ENCODE measurements at places on chromosomes 5 and 9.

DNA sequence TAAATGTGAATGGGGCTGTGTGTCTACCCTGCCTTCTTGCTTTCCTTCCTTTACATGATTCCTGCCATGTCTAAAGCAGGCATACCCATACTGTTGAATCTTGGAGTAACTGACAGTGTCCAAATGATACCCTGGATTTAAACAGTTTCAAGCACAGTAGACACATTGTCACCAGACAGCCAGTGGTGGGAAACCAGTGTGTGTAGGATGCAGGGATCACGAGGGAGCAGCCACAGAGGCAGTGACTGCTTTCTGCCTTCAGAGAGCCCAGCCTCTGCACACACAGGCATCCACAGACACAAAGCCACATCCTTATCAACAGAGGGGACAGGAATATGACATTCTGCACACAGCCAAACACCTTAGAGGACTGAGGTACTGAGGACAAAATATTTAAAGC, 184.2 kb upstream of the TBCA start:
- DNase-seq: no peak

DNA sequence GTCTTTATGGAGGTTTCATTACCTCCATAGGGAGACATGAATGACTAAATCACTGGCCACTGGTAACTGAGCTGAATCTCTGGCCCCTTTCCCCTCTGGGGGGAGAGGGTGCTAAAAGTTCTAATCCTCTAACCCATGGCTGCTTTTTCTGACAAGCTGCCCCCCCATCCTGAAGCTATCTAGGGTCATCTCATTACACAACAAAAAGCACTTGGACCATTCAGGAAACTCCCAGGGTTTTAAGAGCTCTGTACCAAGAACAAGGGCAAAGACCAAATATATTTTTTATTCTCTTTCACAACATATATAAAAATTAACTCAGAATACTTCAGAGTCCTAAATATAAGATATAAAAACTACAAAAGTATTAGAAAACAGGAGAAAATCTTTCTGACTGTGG, 14.3 kb downstream of the AUH start:
- no peak for DNase-seq

DNA sequence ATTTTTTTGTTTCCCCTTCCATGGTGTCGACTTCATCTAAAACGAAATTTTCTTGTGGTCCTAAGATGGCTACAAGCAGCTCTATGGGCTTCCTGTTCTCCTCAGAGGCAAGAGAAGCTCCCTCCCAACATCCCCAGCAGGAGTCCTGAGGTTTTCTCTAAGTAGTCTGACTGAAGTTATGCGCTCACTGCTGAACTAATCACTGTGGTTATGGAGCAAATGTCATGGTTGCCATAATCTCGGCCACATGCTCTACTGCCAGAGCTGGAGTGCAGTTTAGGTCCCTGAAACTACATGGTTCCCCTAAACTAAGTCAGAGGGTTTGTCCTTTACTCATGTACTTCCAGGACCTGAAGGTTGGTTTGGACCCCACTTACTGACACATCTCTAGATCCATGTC, 68.0 kb upstream of the MAMDC2 start:
- no peak for DNase-seq

GRCh38 chr9:133359399-133360175, 3.2 kb downstream of the SURF2 start:
- peak; percentile 37 for DNase-seq

GRCh38 chr5:179044765-179045164, 15.4 kb upstream of the ZNF354C start:
- DNase-seq: no peak

DNA sequence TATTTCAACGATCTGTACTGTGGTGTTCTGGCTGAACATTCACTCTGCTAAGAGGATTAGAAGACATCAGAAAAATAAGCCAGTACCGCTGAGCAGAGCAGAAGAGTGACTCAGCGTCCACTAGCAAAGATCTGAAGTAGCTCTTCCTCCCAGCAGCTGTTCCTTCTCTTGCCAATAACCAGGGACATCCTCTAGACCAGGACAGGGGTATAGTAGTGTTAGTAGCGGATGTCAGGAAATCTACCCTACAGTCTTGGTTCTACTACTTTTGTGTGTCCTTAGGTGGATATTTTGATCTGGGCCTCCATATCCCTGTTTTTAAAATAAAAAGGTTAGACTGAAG, 103.6 kb downstream of the TSSK1B start:
- no peak for DNase-seq

GRCh38 chr5:168801567-168801966, 222.4 kb upstream of the PANK3 start:
- DNase-seq: no peak

DNA sequence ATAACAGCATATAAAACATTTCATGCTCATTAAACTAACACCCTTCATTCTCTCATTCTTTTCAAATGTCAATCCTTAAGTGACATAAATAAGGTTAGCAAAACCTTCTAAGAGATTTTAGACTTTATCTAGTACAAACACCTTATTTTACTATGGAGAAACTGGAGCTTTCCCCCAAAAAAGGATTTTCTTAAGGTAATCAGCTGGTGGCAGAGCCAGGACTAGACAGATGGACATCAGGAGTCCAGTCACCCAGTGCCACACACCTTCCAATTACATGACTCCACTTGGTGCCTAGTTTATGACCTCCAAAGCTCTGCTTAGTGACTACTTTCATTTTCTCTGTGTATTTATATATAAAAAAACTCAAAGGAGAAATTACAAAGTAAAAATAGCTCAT, 70.2 kb downstream of the HTR4 start:
- DNase-seq: no peak

DNA sequence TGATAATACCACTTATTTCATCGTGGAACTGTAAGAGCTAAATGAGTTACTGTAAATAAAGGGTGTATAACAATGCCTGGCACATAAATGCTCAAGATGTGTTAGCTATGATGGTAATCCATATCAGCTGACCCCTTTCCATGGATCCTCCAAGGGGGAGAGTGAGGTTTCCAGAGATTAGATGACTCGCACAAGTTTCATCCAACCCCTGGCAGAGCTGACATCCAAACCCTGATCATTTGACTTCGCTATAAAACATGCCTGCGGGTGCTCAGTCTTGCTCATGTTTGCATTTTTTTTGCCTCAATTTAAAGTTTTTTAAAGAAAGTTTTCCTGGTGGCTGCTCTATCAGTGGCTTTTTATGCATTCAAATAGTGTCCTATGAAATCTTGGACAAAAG, 145.7 kb upstream of the SMIM23 start:
- no peak for DNase-seq

DNA sequence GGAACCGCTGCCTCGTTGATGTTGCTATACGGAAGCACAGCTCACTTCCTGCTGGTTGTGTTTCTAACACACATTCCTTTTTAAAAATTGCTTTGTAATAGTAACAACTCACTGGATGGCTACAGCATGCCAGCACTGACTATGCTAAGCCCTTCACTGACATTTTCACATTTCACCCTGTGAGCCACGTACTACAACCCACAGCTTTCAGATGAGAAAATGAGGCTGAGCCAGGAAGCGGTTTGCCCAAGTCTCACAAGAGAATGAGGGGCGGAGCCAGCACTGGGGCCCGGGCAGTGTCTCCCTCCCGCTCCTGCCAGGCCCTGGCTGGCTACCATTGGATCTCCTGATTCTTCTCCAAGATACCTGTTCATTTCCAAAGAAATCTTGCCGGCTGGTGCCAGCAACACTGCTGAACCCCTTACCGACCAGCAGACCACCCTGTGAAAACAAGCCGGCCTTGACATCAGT, 38.3 kb downstream of the FAM78A start:
- DNase-seq: no peak

- DNase-seq: no peak
Observed at GRCh38 chr9:93265972-93266371, 82.0 kb downstream of the WNK2 start.

DNA sequence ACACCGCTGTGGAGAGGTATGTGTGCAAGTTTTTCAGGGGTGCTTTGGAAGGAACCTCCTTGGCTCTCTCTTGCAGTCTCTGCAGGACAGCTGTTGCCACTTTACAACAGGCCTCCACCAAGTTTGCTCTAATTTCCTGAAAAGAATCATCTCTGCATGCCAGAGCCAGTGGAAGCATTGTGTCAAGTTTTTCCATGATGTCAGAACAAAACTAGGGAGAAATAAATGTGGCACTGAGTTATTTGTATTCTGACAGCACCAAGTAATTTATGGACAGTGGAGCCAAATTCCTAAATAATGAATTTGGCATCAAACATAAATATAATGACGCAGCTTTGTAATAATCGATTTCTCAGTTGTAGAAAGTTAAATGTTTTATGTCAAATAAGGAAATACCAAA, 146.9 kb downstream of the KIAA0825 start:
- no peak for DNase-seq

DNA sequence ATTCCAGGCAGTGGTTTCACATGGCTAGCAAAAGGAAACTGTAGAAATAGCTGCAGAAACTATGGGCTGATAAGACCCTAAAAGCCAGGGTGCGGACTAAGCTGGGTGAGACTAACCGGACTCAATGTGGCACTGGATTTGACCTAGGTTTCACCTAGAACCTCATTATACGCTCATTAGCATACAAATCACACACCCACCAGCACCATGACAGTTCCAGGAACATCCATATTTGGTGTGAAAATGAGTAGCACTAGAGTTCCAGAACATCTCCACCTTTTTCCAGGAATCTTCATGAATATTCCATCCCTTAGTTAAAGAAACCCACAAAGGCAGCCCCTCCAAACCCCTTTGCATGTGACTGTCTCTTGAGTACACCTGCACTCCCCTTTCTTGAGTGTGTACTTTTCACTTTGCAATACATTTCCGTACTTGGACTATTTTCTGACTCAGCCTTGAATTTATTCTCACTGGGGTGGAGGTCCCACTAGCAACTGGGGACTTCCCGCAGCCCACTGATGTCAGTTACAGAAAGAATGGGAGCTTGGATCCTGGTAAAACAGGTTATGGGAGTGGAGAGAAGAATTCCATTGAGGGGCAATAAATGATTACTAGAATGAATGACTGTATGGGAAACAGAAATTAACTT, 58.0 kb upstream of the SPATA31C2 start:
- no peak for DNase-seq

- DNase-seq: no peak
Observed at GRCh38 chr5:62547945-62548630, 30.5 kb upstream of the LRRC70 start.

DNA sequence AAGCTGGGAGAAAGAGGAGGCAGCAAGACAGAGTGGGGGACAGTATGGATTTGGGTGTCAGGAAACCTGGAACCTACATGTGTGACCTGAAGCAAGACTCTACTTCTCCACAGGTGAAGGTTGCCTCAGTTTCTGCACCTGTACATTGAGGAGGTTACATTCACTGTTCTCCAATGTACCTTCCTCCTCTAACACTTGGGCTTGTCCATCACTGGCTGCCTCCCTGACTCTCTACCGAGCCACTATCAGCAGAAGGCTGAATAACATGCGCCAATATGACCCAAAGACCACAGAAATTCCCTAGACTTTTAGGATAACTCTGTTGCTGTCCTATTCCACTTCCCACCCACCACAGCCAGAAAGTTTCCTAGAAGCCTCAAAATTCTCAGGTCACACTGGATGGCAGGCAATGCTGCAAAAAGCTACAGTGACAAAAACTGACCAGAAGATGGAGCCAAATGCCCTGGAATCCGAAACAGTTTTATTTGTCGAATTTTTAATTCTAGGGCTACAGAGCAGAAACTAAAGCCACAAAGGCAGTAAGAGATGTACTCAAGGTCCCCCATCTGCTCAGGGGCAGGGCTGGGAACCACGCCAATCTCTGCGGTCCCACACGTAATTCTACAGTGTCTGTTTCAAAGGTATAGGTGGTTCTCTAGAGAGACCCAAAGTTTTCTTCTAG, 64.4 kb downstream of the FAM114A2 start:
- DNase-seq: no peak

DNA sequence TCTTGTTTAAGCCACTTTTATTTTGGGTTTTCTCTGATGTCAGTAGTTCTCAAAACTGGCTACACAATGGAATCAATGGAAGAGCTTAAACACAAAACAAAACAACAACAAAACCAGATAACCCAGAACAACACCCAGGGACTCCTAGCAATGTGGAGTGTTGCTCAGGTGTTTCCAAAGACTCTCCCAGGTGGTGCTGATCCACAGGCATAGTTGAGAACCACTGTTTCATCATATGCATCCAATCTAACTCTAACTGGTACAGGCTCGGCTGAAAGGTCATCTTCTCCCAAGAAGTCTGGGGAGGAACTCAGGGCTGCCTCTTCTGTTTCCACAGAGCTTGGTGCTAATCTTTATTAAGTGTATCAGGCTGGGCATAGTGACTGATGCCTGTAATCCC, 5.4 kb upstream of the ALDH1B1 start:
- no peak for DNase-seq

GRCh38 chr5:88897748-88898147, 14.8 kb upstream of the MEF2C start:
- no peak for DNase-seq

GRCh38 chr5:135362102-135362501, 36.9 kb downstream of the MACROH2A1 start:
- no peak for DNase-seq

DNA sequence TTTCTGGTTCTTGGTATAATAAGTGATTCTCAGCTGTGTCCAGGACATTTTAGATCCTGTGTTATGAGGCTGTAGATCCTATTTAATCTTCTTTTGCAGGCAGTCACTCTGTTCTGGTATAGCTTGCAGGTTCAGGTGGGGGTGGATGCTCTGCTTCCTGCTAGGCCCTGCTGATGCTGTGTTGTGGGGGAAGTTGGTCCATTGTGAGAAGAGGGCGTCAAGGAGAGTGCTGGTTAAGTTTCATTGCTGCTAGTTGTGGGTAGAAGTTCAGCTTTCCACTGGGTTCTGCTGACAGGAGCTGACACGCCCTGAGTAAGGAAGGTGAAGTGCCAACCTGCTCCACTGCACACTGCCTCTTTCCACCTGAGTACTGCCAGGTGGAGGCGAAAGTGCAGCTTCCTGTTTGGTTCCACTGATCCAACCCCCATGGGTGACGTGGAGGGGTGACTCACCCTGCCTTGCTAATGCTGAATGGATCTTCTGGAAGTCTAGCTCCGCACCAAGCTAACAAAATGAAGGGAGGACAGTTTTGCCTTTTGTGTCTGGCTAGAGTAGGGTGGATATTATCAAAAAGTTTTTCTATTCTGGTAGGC, 16.3 kb downstream of the NMRK1 start:
- no peak for DNase-seq
